ENCODE measurements at places on chromosomes 2 and 18.
A peak's percentile ranks its signal among the peaks of the same experiment; 100 is the strongest.

- no peak for DNase-seq
Observed at GRCh38 chr2:123783164-123783563, 241.9 kb upstream of the CNTNAP5 start.

DNA sequence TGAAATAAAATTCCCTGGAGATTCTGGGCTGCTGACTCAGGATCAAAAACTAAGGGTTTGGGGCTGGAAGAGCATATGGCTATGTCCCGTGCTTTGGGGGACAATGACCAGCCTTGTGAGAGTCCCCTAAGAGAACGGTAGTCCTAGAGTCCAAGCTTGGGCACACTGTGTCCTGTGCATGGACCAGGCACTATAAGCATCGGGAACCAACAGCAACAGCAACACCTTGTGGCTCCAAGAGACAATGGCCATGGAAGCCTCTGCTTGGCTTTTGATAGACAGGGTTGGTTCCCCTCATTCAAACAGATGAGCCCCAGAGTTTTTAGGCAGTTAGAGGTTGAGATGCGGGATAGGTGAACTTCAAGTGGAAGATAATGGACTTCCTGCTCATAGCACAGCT is 294.4 kb upstream of the CHAC2 start:
- no peak for DNase-seq

DNA sequence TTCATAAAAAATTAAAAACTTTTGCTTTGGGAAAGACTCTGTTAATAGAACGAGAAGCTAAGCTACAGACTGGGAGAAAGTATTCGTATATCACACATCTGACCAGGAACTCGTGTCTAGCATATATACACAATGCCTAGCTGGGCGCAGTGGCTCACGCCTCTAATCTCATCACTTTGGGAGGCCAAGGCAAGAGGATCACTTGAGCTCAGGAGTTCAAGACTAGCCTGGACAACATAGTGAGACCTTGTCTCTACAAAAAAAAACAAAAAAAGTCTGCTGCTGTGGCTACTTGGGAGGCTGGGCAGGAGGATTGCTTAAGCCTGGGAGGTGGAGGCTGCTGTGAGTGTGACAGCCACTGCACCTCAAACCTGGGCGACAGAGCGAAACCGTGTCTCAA is 46.6 kb downstream of the EPB41L5 start:
- DNase-seq, result no peak

- DNase-seq, result peak; percentile 60
Observed at GRCh38 chr2:37324536-37324785, 172 bp downstream of the PRKD3 start.

GRCh38 chr2:144798034-144798433 is 278.1 kb upstream of the ZEB2 start:
- DNase-seq, result no peak

DNA sequence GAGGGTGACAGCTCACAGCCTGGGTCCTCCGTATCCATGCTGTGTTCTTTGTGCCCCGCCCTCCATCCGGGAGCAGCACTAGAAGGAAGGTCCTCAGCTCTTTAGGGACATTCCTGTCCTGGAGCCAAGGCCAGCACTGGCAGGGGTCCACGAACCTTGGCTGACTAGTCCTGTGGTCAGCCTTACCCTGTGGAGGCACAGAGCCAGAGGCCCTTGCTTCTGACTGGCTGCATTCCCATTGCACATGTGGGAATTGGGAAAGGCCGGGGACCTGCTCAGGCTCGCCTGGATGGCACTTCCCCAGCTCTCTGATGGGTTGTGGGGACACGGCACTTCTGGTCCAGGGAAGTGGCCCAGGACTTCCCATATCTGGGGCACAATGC is 24.9 kb upstream of the RHOB start:
- peak; percentile 9 for DNase-seq

GRCh38 chr2:12302691-12303090 is 414.0 kb upstream of the TRIB2 start:
- DNase-seq, result no peak

DNA sequence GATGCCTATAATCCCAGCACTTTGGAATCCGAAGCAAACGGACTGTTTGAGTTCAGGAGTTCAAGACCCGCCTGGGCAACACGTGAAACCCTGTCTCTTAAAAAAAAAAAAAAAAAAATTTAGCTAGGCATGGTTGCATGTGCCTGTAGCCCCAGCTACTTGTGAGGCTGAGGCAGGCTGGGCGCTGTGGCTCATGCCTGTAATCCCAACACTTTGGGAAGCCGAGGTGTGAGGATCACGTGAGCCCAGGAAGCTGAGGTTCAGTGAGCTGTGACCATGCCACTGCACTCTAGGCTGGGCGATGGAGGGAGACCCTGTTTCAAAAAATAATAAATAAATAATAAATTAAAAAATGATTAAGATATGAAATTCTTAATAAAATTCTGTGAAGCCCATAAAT is 9.0 kb upstream of the STRN start:
- no peak for DNase-seq

DNA sequence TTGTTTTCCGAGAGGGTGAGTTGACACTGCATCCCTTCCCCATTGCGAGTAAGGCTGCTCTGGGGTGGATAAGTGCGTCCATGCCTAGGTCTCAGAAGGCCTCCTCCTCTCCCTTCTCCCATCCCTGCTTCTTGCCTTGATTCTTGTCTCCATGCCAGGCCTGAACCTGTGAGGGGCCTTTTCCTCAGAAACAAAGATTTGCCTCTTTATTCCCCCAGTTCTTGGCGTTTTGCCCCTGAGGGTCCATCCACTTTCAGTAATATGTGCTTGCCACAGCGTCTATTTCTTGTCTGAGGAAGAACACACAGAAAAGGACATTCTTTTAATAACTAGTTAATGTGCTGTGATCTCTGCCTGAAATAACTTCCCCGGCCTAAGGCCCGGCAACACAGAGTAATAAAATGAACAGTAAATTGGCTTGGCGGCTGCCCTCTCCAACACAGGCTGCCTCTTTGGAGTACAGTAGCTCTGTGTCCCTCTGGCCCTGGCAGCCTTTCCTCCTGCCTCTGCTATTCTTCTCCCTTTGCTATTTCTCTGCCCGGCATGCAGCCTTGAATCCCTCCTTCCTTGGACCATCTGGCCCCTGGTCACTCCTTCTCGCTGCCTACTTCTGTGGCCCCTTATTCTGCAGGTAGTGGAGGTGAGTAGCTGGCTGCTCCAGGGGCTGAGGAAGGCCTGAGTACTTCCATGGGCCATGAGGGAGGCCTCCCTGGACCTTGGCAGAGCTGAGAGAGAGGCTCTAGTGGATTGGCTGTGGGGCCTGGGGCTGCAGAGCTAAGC is 4.4 kb downstream of the EHD3 start:
- DNase-seq, result no peak

DNA sequence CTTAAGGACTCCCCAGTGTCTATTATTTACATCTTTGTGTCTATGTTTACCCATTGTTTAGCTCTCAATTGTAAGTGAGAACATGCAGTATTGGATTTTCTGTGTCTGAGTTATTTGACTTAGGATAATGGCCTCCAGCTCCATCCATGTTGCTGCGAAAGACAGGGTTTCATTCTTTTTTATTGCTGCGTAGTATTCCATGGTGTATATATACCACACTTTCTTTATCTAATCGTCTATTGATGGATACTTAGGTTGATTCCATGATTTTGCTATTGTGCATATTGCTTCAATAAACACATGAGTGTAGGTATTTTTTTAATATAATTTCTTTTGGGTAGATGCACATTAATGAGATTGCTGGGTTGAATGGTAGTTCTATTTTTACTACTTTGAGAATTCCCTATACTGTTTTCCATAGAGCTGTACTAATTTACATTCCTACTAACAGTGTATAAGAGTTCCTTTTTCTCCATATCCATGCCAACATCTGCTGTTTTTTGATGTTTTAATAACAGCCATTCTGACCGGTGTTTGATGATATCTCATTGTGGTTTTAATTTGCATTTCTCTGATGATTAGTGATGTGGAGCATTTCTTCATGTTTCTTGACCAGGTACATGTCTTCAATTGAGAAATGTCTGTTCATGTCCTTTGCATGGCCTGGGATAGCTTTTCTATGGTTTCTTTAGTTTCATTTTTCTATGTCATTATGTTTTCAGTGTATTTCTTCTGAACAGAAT is 21.8 kb downstream of the MTCL1 start:
- DNase-seq, result no peak

GRCh38 chr2:29246383-29247300 is 131.4 kb downstream of the CLIP4 start:
- DNase-seq, result no peak
